Aorta (tissue), 5 donors: ENCODE measurements at places on chromosomes 1 and 21.

DNA sequence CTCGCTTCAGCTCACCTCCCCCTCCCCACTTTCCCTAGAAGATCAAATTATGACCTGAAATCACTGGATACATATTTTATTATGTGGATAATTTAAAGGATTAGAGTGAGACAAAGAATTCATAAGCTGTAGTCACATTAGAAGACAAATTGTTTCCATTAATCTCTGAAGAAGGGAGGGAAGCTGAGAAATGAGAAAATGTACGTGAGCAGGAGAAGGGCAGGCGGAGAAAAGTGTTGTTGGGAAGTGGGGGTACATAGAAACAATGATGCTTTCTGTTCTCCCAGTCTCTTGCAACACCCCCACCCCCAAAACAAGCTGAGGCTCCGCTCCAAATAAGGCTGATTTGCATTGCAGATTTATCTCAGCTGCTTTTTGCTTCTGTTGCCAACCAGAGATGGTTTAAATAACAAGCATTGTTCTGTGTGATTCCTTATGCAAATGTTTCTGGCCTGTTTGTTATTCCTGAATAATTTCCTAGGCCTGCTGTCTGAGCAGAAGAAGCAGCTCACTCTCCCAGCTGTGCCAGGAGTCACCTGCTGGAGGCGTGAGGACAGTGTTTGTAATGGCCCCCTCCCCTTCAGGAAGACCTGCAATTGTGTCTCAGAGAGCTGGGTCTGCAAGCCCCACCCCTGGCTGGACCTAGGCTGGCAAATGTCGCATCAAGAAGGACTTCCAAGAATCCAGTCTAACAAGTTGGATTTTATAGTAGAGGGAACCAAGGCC lies 121.8 kb upstream of the TNR start:
- no peak for DNase-seq

DNA sequence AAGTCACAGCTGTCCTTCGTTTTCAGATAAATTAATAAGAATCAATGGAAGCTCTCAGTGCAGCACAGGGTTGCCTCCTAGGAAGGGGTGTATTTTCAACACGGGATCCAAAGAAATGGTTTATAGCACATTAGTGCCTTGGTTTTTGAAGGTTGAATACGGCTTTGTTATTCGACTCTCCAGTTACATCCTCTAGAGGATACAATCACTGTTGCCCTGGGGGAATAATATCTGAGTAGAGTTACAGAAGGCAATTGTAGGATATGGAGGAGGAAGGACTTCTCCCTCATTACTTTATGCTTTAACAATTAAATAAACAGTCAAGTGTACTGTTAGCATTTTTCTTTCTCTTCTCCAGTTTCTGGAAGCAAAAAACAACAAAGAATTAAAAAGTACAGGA lies 14.3 kb upstream of the ZNF326 start:
- DNase-seq = no peak

DNA sequence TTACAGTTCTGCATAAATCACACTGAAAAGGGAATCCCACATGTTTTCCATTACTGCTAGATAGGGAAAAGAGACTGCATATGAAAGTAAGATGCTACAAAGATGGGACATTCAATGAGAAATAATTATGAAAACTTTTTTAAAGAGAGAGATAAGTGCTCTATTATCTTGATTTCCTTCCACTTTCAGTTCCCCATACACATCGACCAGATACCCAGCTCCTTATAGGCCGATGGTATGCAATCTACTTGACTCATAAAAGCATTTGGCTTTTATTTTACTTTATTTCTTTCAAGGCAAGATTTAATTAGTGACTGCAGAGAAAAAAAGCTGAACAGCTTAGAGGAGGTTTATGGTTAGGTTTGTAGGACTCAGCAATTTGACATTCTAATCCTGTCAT lies 13.1 kb downstream of the BRINP2 start:
- no peak for DNase-seq

GRCh38 chr1:58762806-58763205 lies 21.0 kb downstream of the JUN start:
- no peak for DNase-seq

DNA sequence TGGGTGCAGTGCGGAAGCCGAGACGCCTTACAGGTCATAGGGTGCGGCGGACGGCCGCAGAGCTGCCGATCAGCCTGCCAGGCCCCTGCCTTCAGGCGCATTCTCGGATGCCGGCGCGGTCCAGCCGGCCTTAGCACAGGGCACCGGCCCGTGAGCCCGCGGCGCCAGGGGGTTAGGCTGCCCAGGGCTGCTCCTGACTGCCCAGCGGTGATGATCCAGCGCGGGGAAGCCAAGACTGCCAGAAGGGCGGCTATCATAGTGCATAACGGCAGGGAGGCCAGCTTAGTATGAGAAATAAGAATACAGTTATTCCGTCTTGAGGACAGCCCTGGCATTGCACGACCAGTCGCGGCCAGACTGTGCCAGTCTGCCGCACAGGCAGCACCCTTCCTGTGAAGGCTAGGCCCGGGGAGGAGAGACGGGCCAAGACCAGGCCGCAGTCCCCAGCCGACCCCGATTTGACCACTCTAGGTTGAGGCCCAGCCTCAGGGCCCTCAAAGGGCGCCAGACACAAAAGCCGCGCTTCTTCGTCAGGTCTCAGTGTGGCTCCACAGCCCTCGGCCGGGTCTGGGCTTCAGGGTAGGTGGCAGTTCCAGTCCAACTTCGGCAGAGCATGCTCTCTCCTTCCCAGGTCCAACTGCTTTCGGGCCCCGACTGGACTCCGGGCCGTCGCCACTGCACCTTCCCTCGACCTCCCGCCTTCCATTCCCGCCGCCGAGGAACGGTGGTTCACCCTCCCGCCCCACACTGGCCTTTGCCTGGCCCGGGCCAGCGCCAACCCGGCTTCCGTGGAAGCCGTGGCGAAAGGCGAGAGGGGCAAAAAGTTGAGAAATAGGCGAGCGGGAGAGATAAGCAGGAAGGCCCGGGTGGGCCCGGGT lies 829 bp downstream of the ALX3 start:
- no peak for DNase-seq

GRCh38 chr1:106620521-106620954 lies 435.9 kb upstream of the PRMT6 start:
- no peak for DNase-seq

DNA sequence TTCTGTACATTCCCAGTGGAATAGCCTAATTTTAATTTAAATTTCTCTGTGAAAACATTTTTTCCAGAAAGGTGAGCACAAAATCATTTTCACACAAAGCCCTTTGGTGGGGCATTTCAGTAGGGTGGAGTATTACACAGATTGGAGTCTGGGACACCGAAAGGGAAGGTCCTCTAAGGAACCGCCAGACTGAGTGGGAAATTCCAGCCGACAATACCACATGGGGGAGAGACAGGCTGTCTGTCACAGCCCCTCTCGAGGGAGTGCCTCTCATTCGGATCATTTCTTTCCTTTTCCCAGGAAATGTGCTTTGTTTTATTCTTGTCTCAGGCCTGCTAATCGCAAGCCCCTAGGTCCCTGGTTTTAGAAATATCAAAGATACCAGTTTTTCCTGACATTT lies 150.6 kb upstream of the HOOK1 start:
- DNase-seq = no peak

DNA sequence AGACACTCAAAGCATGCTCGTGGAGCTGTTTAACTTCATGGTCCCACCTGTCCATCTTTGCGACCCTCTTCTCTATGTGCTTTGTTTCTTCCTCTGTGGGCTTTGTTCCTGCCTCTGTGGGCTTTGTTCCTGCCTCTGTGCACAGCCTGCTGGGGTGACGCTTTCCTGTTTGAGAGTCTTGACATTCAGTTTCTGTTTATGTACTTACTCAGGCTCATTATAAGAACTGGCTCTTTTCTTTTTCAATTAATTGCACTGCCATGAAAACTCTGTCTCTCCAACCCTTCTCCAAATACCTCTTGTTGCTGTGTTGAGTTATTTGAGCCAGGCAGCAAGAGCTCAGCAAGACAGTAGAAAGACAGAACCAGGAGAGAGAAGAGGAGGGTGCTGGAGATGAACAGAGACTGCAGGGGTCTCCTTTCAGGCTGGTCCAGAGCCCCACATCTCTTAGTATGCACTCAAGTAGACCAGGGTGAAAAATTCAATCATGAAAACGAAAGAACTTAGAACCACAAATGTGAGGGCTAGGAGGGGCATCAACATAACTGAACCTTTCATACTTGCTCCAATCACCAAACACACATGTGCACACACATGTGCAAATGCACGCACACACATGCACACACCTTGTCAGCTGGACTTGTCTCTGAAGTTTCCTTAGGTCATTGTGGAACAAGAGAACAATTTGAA lies 88.3 kb upstream of the SGIP1 start:
- DNase-seq = no peak

DNA sequence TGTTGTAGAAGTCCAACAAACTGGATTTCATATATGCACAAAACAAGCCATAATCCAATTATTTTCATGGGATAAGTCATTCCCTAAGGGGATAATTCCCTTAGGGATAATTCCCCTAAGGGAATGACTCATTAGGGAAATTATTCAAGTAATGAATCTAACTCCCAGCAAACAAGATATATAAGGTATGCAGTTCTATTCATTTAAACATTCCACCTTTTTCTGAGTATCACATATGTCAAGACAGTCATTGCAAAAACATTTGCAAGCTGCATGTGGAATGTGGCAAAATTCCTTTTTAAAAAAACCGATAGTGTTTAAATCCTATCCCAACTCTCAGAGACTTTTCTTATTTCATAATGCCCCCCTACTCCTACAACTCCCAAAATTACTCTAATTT lies 131.2 kb downstream of the AKT3 start:
- DNase-seq = no peak

GRCh38 chr1:181205901-181206300 lies 117.4 kb downstream of the IER5 start:
- DNase-seq = no peak

DNA sequence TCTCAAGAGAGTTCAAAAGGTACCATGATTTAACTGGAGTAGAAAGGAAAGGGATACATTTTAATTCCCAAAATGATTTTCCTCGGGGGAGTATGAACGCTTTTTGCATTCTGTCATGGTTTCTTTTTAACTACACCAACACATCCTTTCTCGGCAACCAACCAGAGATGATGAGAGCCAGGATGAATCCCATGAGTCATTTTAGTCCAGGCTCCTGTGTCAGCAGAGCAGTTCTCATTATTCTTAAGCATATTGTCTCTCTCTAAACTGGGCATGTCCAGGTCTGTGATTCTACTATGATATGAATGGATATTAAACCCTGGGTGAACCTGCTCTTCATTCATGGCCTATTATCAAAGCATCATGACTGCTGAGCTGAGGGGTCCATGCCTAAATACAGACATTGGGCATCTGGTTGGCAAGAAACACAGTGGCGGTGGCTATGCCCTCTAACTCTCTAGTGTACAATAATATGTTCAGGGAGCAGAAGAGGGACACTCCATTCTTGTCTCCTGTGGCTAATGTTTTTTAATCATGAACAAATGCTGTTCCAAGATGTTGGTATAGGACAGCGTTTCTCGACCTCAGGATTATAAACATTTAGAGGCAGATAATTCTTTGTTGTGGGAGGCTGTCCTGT lies 124.3 kb upstream of the ESRRG start:
- no peak for DNase-seq

DNA sequence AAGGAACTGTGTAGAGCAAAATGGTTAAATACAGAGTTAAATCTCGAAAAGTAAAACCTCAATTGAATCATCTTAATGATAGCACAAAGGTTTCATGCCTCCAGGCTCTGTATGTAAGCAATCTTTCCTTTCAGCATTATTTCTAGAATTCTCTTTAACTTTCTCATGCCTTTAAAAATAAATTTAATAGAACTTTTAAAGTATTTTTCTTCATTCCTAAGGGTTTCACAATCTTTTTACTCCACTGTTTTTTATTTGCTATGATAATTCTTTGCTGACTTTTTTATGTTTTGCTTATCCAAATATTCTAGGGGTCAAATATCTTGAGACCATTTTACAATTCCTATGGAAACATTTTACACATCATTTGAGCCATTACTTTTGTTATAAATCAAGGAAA lies 288.0 kb downstream of the BACH1 start:
- DNase-seq = no peak

- DNase-seq = no peak
Observed at GRCh38 chr1:230101556-230101955, 34.5 kb downstream of the GALNT2 start.

- peak; percentile 75 for DNase-seq
Observed at GRCh38 chr1:91830242-91831131, 55.5 kb downstream of the TGFBR3 start.

- DNase-seq = no peak
Observed at GRCh38 chr1:212225871-212226302, 59.3 kb upstream of the PPP2R5A start.

GRCh38 chr1:246077476-246077875 lies 429.6 kb downstream of the SMYD3 start:
- DNase-seq = no peak

DNA sequence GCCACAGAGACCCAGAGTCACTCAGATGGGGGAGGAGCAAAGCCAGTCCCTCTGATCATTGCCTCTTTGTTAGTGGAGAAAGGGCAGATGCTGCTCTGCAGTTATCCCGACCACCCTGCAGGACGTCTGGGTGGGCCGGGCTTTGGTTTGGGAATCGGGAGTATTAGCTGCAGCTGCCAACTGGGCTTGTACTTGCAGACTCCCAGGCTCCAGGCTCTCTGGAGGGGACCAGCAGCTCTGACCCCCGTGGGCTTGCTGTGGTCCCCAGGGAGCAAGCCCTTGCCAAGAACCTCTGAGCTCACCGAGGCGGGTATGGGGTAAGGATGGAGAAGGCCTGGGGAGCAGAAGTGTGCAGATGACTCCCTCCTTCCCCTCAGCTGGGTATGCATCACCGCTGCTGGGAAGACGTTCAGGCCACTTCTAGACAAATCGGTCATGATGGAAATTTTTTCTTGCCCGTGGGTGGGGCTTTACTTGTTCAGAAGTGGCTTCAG lies 21.6 kb downstream of the MAPKAPK2 start:
- peak; percentile 94 for DNase-seq

DNA sequence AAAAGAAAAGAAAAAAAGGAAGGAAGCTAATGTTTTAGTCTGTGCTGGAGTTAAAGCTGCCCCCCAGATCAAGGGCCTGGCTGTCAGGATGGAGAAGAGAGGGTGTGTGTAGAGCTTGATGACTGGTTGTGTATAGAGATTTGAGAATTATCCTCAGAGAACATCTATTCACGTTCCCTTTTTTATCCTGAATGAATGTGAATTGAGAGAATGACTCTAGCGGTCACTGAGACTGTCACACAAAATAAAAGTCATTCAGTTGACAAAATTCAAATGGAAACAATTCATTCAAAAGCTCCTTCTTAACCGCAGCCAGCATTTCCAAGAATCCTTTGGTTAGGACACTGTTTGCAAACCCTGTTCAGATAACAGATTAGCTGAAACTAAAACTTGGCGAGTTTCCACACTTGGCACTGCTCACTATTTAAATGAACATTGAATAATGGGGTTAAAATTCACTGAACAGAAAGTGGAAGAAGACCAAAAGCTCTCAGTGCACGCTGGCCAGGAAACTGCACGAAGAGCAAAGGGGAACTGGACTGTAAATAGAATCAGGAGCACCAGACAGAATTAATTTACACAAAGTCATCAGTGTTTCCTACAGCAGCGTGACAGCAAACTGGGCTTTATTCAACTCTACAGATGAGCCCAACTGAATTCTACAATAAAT lies 13.6 kb upstream of the FAM89A start:
- peak; percentile 56 for DNase-seq
